ENCODE measurements at places on chromosomes 12 and 14.
A peak's percentile ranks its signal among the peaks of the same experiment; 100 is the strongest.

DNA sequence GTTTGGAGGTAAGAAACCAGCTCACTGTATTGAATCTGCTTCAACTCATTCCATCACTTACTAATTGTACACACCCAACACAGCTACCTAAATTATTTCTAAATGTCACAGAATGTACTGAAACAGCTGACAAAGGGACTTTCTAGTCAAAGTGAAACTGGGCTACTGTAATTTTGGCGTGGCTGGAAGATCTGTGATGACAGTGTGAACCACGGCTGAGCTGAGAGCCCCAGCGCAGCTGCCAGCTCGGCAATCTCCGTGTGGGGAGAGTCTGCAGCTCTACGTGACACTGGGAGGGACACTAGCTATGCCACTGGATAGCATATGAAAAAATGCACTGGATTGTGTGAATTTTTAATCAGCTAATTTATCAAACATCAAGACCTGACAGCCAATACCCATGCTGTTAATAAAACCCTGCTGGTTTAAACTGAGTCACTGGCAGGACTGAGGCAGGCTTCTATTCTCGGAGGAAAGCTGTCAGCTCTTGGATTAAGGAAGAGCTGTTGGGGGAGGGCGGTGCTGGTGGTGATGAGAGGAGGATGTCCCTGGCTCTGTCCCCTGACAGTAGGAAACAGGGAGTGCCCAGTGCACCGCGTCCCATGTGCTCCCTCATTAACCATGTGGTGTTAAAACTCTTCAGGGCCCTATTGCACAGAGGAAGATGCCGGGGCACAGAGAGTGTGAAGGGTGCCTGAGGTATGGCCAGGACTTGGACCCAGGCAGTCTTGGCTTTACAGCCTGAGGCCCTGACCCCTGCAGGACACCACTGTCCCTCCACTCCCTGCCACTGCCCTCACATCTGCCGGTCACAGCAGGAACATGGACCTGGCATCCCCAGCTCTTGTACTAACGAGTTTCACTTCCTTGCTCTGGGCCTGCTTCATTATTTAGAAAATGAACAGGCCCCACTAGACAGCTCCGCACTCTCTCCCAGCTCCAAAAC lies 13.3 kb downstream of the SLC15A4 start:
- DNase-seq, result no peak

DNA sequence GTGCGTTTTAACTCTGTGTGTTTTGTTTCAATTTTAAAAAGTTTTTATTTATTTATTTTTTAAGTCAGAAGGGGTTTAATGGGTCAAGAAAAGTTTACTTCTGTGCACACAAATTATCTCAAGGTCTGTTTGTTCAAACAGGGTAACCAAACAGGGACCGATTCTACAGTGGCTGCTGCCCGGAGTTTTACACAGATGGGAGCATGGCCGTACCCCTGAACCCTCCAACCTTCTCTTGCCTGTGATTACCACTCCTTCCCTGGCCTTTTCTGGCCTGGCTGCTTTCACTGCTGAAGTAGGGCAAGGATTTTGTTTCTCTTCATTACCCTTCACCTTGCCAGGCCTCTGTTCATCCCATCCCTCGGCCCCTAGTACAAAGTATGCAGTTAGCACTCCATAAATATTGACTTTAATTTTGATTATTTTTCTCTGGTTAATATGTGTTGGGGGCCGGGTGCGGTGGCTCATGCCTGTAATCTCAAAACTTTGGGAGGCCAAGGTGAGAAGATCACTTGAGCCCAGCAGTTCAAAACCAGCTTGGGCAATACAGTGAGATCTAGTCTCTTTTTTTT lies 15.8 kb upstream of the FBXL14 start:
- no peak for DNase-seq

GRCh38 chr14:71194251-71194650 lies 287.0 kb downstream of the PCNX1 start:
- no peak for DNase-seq

- no peak for DNase-seq
These were observed 33.1 kb upstream of the COL2A1 start for GRCh38 chr12:48037267-48037915.

DNA sequence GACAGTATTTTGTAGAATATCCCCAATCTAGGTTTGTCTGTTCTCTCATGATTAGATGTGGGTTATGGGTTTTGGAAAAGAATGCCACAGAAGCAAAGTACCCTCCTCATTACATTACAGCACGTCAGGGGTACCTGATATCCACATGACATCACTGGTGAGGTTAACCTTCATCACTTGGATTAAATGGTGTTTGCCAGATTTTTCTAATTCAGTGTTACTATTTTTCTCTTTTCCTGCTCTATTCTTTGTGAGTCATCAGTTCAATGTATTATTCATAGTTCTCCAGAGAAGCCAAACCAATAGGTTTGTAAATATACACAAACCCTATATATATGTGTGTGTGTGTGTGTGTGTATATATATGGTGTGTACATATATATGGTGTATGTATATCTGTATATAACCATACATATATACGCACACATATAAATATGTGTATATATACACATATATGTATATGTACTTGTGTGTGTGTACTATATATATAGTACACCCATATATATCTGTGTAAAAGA lies 131.4 kb downstream of the LMNTD1 start:
- DNase-seq, result no peak

- no peak for DNase-seq
These were observed 125.4 kb downstream of the STXBP6 start for GRCh38 chr14:24924544-24924943.

- DNase-seq, result peak; percentile 27
These were observed 12.2 kb downstream of the MMP14 start for GRCh38 chr14:22848351-22849164.

DNA sequence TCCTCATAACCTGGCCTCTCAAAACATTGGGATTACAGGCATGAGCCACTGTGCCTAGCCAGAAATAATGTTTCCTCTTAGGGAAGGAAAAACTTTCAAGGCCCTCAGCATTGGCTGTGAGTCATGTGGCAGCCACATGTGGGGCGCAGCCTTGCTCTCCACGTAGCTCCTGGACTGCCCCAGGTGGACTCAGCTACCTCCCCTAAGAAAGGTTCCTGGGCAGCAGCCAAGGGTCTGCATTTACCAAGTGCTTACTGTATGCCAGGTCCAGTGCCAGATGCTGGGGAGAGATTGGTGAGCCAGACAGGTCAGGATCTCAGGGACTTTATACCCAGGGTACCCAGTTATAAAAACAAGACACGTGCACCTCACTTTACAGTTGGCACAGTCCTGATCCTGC lies 3.7 kb upstream of the TRPV4 start:
- no peak for DNase-seq
